ENCODE measurements at places on chromosomes 5 and 9. TPM values are rescaled to one million over a fixed set of nuclear protein-coding genes. Genes with fewer than 3 reads are reported as not detected.

The BTNL3 gene
- not detected for total RNA-seq

The NSG2 gene
- not detected for total RNA-seq

The SAXO1 gene
- not detected for total RNA-seq

The OR1Q1 gene
- not detected for total RNA-seq

The RNF180 gene
- 2.6 TPM for total RNA-seq

The QRFP gene
- total RNA-seq: not detected

The THBS4 gene
- 0.91 TPM for total RNA-seq

The SETX gene
- 32.7 TPM for total RNA-seq

The DRD1 gene
- total RNA-seq: not detected

The MEIKIN gene
- total RNA-seq: not detected

The ZBTB34 gene
- 4.7 TPM for total RNA-seq

The NTNG2 gene
- total RNA-seq: 1.3 TPM

The PRELID1 gene
- total RNA-seq: 69.7 TPM

The SECISBP2 gene
- total RNA-seq: 23.2 TPM

The STXBP1 gene
- total RNA-seq: 60.6 TPM

The CCL27 gene
- not detected for total RNA-seq

The ERCC8 gene
- 13.1 TPM for total RNA-seq

The PCDHA12 gene
- under 0.01 TPM for total RNA-seq

The IL17B gene
- 0.80 TPM for total RNA-seq

The CLIC3 gene
- total RNA-seq: 3.1 TPM

The IRX1 gene
- 1.7 TPM for total RNA-seq

The SMIM33 gene
- not detected for total RNA-seq

The NPR2 gene
- total RNA-seq: 19.0 TPM

The SAPCD2 gene
- total RNA-seq: 5.0 TPM

The SPATA31C1 gene
- total RNA-seq: not detected

The ENHO gene
- not detected for total RNA-seq

The WHRN gene
- total RNA-seq: 0.78 TPM

The NMUR2 gene
- 0.24 TPM for total RNA-seq

The PCDHB2 gene
- under 0.01 TPM for total RNA-seq

The IL9 gene
- not detected for total RNA-seq

The GALNT10 gene
- total RNA-seq: 12.1 TPM

The C9orf50 gene
- 0.13 TPM for total RNA-seq

The MIGA2 gene
- total RNA-seq: 11.1 TPM

The SLC27A6 gene
- 1.6 TPM for total RNA-seq

The GRM6 gene
- not detected for total RNA-seq

The PCDHB6 gene
- total RNA-seq: 0.64 TPM

The CYLC2 gene
- not detected for total RNA-seq

The WWC1 gene
- total RNA-seq: 4.9 TPM

The SLC4A9 gene
- not detected for total RNA-seq

The CXCL14 gene
- total RNA-seq: not detected

The HK3 gene
- total RNA-seq: not detected

The SUSD3 gene
- total RNA-seq: 1.8 TPM

The LCN12 gene
- total RNA-seq: not detected

The PDE6A gene
- 0.13 TPM for total RNA-seq

The LRRTM2 gene
- total RNA-seq: 0.48 TPM

The GMCL2 gene
- not detected for total RNA-seq

The CARTPT gene
- total RNA-seq: not detected

The MZB1 gene
- not detected for total RNA-seq

The GNA14 gene
- 0.40 TPM for total RNA-seq

The TAF11L8 gene
- total RNA-seq: not detected

The FOXD4L3 gene
- not detected for total RNA-seq

The PCDHA4 gene
- not detected for total RNA-seq

The PHF24 gene
- 0.40 TPM for total RNA-seq

The HARS2 gene
- 23.9 TPM for total RNA-seq

The LCN15 gene
- not detected for total RNA-seq

The IL4 gene
- total RNA-seq: not detected

The PCDHA6 gene
- total RNA-seq: not detected

Data from epithelial cell of alveolus of lung (primary cell).